ENCODE measurements at places on chromosomes 4 and X. TPM values are rescaled to one million over a fixed set of nuclear protein-coding genes. Genes with fewer than 3 reads are reported as not detected.

The SLC25A14 gene
- 16.0 TPM for total RNA-seq

The DNASE1L1 gene
- total RNA-seq = 35.1 TPM

The FAM9B gene
- total RNA-seq = not detected

The SMR3B gene
- total RNA-seq = not detected

The DUSP21 gene
- not detected for total RNA-seq

The GYPB gene
- total RNA-seq = not detected

The TMSB15C gene
- total RNA-seq = 2.3 TPM

The AREG gene
- total RNA-seq = 1.5 TPM

The GATA1 gene
- total RNA-seq = not detected

The CENPE gene
- total RNA-seq = 5.6 TPM

The CXCL1 gene
- 11.4 TPM for total RNA-seq

The LRCH2 gene
- 5.8 TPM for total RNA-seq

The SUPT20HL1 gene
- not detected for total RNA-seq

The UGT2A1 gene
- total RNA-seq = not detected

The DLG3 gene
- total RNA-seq = 14.5 TPM

The MTMR8 gene
- total RNA-seq = 0.89 TPM

The BMPR1B gene
- total RNA-seq = 12.1 TPM

The CENPVL2 gene
- 0.25 TPM for total RNA-seq

The RAB40A gene
- not detected for total RNA-seq

The PABPC5 gene
- total RNA-seq = 2.4 TPM

The FAM9C gene
- not detected for total RNA-seq

The TRAM1L1 gene
- total RNA-seq = 3.1 TPM

The CT45A9 gene
- total RNA-seq = not detected

The PPARGC1A gene
- total RNA-seq = 0.53 TPM

DNA sequence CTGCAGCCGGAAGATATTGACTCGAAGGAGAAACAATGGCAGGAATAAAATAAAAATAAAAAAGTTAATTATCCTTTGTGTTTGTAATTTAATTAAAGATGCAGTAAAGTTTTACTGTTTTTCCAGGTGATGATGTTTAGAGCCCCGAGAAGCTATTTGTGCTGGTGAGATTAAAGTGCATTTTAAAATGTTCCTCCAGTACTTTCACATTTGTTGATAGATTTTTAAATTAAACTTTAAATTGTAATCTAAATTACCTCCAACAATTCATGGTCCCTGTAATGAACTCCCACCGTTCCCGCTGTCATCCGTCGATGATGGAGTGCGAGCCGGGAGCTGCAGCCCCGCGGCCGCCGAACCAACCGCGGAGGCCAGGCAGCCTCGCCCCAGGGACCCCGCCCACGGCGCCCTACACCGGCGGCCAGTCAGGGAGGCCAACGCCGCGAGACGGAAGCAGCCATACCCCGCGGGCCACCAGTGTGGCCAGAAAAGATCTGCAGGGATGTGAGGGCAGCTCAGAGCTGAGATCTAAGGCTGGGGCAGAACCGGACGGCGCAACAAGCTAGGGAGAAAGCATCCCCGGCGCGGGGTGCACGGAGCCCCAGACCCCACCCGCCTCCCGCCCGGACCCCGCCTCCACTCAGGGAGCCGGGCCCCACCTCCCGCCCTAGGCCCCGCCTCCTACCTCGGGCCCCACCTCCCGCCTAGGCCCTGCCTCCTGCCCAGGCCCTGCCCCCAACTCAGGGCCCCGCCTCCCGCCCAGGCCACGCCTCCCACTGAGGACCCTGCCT, 104.0 kb downstream of the FAM53A start:
- DNase-seq = peak; percentile 43

DNA sequence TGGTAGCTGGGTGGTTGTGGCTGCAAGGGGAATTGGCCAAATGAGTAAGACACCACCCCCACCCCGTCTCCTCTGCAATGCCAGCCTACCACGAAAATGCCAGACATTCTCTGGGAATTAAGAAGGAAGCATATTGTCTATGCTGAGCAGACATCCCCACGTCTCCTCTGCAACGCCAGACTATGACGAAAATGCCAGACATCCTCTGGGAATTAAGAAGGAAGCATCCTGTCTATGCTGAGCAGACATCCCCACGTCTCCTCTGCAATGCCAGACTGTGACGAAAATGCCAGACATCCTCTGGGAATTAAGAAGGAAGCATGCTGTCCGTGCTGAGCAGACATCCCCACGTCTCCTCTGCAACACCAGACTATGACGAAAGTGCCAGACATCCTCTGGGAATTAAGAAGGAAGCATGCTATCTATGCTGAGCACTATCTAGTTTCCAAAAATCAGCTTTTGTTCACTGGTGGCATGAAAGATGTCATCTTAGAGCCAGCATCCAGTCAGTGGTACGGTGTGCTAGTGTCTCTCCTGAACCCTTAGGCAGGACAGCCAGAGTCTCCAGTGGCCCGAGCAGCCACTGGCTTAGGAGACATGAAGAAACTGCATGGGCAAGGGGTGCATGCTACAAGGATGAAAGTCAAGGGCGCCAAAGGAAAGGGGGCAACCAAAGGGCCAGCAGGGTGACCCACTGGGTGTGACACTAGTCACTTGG, 339.8 kb upstream of the FRG1 start:
- no peak for DNase-seq

DNA sequence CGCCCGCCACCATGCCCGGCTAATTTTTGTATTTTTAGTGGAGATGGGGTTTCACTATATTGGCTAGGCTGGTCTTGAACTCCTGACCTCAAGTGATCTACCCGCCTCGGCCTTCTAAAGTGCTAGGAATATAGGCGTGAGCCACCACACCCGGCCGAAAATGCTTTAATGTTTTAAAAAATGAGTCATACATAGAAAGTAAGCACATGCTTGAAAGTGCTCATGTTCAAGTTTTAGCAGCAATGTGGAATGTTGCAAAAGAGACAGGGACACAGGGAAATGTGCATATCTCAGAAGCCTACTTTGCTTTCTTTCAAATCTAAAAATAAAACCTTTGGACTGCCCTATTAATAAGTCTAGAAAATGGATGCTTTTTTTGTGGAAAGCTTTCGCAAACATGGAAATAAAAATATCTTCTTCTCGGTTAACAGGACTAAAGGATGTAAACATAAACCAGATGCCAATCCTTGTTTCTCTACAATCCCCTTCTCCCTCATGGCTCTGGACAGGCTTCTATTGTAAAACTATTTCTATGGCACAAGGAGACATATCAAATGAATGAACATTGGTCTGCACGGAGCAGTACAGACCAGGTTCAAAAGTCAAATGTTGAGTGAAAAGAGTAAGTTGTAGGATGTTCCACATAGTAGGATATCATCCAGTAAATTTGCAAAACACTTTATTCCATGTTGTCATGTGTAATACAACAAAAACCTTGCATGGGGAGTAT, 15.0 kb downstream of the MECP2 start:
- DNase-seq = peak; percentile 59

GRCh38 chr4:188408244-188409030, 269.2 kb downstream of the TRIML1 start:
- no peak for DNase-seq

GRCh38 chr4:1784789-1785591, 8.1 kb upstream of the FGFR3 start:
- no peak for DNase-seq

- peak; percentile 96 for DNase-seq
Measured at GRCh38 chr4:177369372-177369771, 59.7 kb downstream of the NEIL3 start.

DNA sequence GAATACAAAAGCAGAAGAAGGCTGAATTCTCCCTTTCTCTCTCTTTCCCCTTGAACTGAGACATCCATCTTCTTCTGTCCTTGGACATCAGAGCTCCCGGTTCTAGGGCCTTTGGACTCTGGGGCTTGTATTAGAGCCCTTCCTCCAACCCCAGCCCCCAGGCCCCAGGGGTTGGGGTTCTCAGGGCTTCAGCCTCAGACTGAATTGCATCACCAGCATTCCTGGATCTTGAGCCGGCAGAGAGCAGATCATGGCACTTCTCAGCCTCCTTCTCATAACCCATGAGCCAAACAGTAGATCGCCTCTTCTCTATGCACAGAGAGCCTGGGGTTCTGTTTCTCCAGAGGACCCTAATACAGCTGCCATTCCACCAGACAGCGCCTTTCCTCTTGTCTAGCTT, 25.3 kb upstream of the CLDN24 start:
- peak; percentile 18 for DNase-seq

GRCh38 chr4:37967736-37968135, 7.5 kb downstream of the PTTG2 start:
- DNase-seq = no peak

DNA sequence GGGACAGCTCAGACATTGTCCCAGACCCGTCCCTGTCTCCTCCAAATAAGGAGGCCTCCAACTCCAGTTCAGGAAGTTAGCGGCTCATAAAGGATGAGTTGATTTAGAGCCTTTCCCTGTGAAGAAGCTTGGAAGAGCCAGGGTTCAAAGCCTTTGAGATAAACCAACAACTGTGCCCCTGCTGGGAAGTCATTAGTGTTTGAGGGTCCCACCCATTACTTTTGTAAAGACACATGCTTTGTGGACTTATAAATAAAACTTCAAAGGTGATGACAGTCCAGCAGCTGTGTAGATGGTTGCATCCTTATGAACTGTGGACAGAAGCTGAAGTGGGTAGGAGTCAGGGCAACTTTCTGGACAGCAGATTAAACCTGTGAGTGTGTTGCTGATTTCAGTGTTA, 86.0 kb upstream of the PGRMC2 start:
- DNase-seq = no peak

- DNase-seq = no peak
Measured at GRCh38 chrX:16282209-16282608, 114.9 kb downstream of the MAGEB17 start.

DNA sequence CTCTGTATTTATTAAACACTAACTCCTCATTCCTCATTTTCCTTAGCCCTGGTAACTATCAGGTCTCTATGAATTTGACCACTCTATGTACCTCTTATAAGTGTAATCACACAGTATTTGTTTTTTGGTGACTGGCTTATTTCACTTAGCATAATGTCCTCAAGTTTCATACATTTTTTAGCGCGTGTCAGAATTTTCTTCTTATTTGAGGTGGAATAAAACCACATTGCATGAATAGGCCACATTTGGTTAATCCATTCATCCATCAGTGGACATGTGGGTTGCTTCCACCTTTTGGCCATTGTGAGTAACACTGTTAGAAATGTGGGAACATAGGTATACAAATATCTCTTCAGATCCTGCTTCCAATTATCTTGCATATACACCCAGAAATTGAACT, 341.2 kb upstream of the BOD1L1 start:
- peak; percentile 91 for DNase-seq

- DNase-seq = no peak
Measured at GRCh38 chr4:102503301-102503746, 2.2 kb downstream of the NFKB1 start.

DNA sequence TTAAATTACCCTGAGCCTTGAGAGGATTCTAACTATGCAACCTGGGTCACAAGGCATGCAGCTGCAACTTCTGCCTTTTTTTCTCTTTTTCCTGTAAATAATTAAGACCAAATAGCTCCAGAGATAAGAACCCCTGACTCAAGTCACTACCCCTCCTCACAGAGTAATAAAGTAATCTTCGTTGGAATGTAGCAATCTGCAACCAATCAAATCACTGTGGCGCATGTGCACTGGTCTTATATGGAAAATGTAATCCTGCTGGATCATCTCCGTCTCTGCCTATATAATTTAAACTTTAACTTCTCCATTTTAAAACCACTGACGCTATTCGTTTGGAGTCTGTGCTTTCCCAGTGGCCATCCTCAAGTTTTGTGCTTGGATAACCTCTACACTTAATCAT, 6.1 kb upstream of the EFHC2 start:
- no peak for DNase-seq

DNA sequence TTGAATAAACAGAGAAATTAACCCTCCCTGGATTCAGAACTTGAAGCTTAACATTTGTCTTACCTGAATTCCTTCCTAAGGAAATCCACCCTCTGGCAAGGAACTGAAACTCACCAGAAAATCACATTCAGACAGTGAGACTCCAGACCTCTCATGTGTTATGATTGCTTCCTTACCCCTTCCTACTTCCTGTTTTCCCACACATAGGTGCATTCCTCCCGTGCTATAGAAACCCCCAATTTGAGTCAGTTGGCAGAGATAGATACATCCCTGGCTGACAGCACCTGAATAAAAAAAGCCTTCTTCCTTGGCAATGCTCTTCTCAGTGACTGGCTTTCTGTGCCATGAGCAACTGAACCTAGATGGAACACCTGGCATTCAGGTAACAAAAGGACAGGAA, 157.0 kb upstream of the SMIM31 start:
- no peak for DNase-seq

GRCh38 chr4:4521136-4521535, 20.7 kb downstream of the STX18 start:
- DNase-seq = no peak
